A172 (cell line): ENCODE measurements at places on chromosomes 1 and 21. TPM values are rescaled to one million over a fixed set of nuclear protein-coding genes. Genes with fewer than 3 reads are reported as not detected.
A peak's percentile ranks its signal among the peaks of the same experiment; 100 is the strongest.

Gene S100A7
- not detected in 2 replicates for total RNA-seq

DNA sequence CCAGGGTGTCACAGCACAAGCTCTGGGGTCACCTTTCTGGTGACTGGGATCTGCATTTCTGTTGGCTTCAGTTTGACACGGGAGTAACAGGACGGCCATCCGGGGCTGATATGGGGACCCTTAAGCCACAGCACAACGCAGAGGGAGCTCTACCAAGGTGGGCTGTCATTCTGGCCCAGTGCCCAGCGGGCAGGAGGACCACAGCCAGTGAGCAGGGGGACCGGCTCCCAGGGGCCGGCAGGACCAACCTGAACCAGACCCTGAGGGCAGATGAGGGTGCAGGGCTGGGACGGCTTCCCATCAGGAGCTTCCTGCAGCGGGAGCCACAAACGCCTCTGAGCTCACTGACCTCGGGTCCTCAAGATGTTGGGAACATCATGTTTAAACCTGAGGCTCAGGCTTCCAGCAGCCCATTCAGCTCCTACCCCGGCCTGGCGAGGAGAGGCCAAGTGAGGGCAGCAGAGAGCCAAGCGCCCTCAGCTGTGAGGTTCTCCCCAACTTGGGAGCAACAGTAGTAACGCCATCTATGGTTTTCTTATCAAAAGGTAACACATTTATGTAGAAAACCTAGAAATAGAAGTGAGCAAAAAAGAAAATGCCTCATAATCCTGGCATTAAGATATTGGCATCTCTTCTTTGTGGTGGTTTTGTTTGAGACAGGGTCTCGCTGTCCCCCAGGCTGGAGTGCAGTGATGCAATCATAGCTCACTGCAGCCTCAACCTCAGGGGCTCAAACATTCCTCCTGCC lies 26.8 kb downstream of the TMEM201 start:
- DNase-seq, result peak; percentile 10

Gene KCNA2
- 0.02 TPM in 1 of 2 replicates, not detected in the other for total RNA-seq

DNA sequence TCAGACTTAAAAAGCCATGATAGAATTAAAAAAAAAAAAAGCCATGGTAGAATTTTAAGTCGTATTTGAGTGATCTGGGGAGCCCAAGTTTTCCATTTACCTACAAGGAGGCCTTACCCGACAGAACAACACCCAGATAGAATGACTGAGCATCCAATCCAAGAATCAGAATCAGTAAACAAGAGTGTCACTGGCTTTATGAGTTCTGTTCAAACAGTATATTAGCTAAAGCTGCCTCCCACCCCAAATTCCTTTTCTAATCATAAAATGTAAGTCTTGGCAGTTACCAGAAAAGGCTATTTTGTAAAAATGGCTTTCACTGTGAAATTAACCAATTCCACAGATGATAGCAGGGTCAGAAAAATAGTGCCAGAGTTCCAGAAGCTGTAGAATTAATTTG lies 1.2 kb downstream of the GTF2B start:
- DNase-seq, result no peak
